RWPE1 (cell line): ENCODE measurements at places on chromosomes 11 and 22.

DNA sequence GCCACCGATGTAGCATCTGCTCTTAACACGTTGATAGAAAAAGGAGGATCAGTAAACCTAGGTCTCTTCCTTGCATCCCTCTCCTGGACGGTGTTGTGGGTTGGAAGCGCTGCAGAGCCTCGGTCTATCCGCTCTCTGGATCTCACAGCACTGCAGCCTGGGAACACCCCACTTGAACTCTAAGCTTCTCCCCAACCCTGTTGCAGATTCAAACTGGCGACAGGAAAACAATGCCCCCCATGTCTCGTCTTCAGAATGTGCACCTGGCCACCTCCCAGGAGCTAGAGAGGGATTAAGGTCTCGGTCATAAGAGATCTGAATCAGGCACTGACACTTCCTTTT is 454 bp downstream of the TMEM218 start:
- DNase-seq: no peak

DNA sequence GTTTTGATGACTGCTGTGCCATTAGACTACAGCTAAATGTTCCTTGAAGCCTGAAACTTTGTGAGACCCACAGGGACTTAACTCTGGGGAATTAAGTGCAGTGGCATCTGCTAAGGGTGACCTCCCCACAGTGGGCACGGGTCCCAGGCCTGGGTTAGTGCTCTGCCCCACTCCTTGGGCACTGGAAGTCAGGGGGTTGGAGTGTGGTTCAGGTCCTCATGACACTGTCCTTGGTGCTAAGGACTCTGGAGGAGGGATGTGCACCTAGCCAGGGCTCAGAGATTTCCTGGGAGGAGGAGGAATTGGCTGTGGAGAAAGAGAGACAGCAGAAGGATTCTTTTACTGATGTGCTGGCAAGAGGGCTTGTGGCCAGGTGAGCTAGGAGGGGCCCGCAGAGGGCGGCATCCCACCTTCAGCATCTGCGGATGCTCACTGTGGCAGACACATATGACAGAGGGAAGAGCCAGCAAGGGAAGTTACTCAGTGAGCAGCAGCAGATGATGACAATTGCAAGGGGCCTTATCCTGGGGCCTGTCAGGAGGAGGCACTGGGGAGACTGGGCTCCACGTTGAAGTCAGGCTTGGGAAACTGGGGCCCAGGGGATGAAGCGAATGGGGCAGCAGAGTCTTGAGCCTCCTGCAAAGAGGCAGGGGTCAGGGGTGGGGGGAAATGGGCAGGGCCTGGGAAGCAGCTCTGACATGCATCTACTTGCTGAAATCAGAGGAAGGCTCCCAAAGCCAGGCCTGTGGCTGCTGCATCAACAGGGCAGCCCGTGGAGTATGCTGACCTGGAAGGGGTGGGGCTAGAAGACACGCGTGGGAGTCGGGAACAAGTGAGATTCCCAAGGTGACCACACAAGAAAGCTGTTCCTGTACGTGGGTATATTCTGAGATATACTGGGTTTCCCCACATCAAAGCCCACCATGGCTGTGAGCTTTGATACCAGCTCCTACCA is 144.0 kb downstream of the MPPED1 start:
- no peak for DNase-seq

- no peak for DNase-seq
These were observed 1247.1 kb upstream of the TENM4 start for GRCh38 chr11:80687941-80688340.

GRCh38 chr22:46609175-46609690 is 11.0 kb upstream of the GRAMD4 start:
- DNase-seq: no peak

DNA sequence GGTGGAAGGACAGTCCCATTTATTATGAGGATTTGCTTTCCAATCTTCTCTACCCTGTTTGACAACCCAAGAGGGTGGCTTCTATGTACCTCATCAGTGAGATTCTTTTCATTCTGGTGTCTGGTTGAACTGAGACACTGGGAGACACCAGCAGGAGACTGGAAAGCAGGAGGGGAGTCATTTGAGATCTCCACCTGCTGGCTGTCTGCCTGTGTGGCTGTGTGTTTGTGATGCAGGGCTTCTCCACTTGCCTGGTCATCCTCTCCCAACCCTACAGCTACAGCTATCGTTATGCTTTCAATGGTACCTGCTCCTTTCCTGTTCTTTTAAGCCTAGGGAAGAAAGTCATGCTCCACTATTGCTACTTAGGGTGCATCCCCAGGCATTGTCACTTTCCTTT is 48.6 kb downstream of the MRGPRX1 start:
- no peak for DNase-seq

GRCh38 chr11:31783252-31783651 is 27.9 kb downstream of the PAX6 start:
- DNase-seq: no peak

- DNase-seq: no peak
These were observed 119.5 kb upstream of the VPREB1 start for GRCh38 chr22:22125028-22125578.

GRCh38 chr11:66080055-66080817 is 10.2 kb downstream of the PACS1 start:
- peak; percentile 69 for DNase-seq
